Activated CD4-positive, alpha-beta T cell treated with anti-CD3 and anti-CD28 coated beads, Interleukin-2, amount 50 U/mL, for 4 hours (primary cell): ENCODE measurements at places on chromosomes 2 and 18.
A peak's percentile ranks its signal among the peaks of the same experiment; 100 is the strongest.

DNA sequence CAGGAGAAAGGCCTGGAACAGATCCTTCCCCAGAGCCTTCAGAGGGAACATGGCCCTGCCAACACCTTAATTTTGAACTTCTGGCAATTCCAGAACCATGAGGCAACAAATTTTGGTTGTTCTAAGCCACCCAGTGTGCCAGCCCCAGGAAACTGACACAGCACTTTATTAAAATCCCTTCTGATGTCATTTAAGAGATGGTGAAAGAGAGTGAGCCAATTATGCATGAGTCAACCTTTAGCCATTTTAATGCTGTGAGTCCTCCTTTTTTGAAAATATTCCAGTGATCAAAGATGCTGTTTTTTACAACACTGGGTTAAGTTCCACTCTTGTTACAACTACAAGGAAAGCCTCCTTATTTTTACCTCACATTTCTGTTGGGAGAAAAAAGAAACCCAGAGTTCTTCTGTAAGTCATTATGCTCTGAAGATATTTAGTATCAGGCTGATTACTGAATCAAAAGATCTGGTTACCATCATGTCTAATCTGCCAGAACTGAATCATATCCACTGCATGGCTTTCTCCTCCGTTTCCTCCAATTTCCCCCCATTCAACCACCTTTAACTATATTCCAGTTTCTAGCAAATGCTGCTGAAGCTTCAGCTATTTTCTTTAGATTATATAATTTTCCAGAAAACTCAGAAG lies 235.4 kb downstream of the TXNL1 start:
- DNase-seq: no peak

GRCh38 chr2:34291076-34291475 lies 692.0 kb upstream of the FAM98A start:
- no peak for DNase-seq

DNA sequence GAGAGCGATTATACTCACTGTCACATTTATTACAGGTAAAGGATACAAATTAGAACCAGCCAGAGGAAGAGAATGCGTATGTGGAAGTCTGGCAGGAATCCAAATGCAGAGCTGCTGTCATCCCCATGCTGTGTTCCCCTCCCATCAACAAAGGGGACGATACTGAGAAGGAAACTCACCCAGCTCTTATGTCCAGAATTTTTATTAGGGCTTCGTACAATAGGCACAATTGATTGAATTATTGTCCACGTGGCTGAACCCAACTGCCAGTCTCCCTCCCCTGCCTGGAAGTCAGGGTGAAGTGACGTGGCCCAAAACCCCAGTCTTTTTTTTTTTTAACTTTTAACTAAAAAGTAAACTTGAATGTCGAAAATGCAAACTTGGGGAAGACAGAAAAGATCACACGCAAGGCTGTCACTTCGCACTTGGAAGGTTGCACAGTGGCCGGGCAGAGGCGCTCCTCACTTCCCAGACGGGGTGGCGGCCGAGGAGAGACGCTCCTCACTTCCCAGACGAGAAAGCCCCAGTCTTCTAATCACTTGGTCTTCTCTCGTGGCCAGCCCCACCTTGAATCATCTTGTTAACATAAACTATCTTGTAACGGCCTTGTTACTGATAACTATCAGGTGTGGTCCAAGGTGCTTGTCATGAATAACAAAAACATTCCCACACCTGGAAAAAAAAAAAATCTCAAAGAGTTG lies 40.0 kb upstream of the ITSN2 start:
- no peak for DNase-seq

- DNase-seq: peak; percentile 69
Measured at GRCh38 chr2:113910110-113910717, 20.3 kb downstream of the ACTR3 start.

DNA sequence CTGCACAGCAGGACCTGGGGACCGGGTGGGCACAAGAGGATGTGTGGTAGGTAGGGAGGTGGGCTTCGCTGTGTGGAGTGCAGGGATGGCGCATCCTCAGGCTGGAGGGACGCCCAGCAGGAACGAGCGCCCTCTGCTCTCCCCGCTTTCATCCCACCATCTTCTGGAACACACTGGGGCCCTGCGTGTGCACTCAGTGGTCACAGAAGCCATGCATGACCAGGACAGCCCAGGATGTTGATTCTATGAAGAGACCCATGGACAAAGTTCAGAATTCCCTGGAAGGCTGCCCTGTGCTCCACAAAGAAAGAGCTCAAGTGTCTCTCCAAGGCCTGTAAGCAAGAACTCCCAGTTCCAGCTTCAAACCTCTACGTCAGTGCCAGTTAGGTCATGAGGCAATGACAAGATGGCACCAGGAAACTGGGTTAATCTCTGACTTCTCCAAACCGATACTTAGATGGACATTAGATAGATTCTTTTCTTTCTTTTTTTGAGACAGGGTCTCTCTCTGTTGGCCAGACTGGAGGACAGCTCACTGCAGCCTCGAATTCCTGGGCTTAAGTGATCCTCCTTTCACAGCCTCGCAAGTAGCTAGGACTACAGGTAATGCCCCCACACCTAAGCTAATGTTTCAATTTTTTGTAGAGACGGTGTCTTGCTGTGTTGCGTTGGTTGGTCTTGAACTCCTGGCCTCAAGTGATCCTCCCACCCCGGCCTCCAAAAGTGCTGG lies 3.4 kb downstream of the SLC66A2 start:
- no peak for DNase-seq
